Transverse colon (tissue), 4 donors: ENCODE measurements at places on chromosomes 4 and X. TPM values are rescaled to one million over a fixed set of nuclear protein-coding genes. Genes with fewer than 3 reads are reported as not detected.
A peak's percentile ranks its signal among the peaks of the same experiment; 100 is the strongest.

GRCh38 chr4:32847461-32847860 is 2127.3 kb downstream of the PCDH7 start:
- DNase-seq: no peak
- H3K27ac ChIP-seq: no peak overlapping the region
- H3K27me3 ChIP-seq: no peaks in the 10 kb centered on the region

- no peaks in the 10 kb centered on the region for H3K36me3 ChIP-seq
- DNase-seq: no peak
- peaks cover 44% of the 10 kb centered on the region for H3K27me3 ChIP-seq
- H3K4me3 ChIP-seq: no peak overlapping the region
- no peaks in the 10 kb centered on the region for H3K4me1 ChIP-seq
Observed at GRCh38 chr4:8849266-8850073, 22.2 kb downstream of the HMX1 start.

- DNase-seq: no peak
- H3K4me3 ChIP-seq: no peak overlapping the region
- H3K27me3 ChIP-seq: no peaks in the 10 kb centered on the region
- no peaks in the 10 kb centered on the region for H3K36me3 ChIP-seq
Observed at GRCh38 chr4:152363086-152363485, 172.8 kb downstream of the FBXW7 start.

DNA sequence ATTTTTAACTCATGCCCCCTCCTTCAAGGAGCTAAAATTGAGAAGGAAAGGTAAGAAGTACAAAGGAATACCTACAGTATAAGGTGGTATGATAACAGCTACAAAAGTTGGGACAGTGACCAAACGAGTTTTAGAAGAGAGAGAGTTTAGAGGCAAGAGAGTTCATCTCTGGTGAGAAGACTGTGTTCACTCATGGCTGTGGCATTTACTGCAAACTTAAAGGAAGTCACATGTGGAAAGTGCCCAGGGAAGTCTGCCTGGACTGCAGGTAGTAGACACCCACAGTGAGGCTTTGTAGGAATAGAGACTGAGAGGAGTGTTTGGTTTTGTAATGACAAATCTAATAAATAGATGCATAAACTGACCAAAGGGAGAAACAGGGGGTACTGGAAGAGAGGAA is 493.5 kb downstream of the IL15 start:
- no peak for DNase-seq
- H3K27ac ChIP-seq: peak overlapping the region; percentile 5
- no peaks in the 10 kb centered on the region for H3K36me3 ChIP-seq
- H3K4me3 ChIP-seq: no peak overlapping the region
- peaks cover 34% of the 10 kb centered on the region for H3K4me1 ChIP-seq

GRCh38 chr4:122827879-122828601 is 1.4 kb downstream of the FGF2 start:
- peaks cover 49% of the 10 kb centered on the region for H3K4me1 ChIP-seq
- no peaks in the 10 kb centered on the region for H3K36me3 ChIP-seq
- peak overlapping the region; percentile 45 for H3K4me3 ChIP-seq
- DNase-seq: peak; percentile 37
- H3K27me3 ChIP-seq: peaks cover 46% of the 10 kb centered on the region

Gene TCEAL6
- not detected for total RNA-seq

- DNase-seq: no peak
- H3K36me3 ChIP-seq: no peaks in the 10 kb centered on the region
- no peaks in the 10 kb centered on the region for H3K27me3 ChIP-seq
- no peaks in the 10 kb centered on the region for H3K4me1 ChIP-seq
- no peak overlapping the region for H3K27ac ChIP-seq
Observed at GRCh38 chr4:13168326-13168725, 315.8 kb downstream of the RAB28 start.

GRCh38 chrX:41932885-41933284 is 9.5 kb upstream of the CASK start:
- no peak overlapping the region for H3K27ac ChIP-seq
- H3K27me3 ChIP-seq: no peaks in the 10 kb centered on the region
- no peak overlapping the region for H3K4me3 ChIP-seq
- no peaks in the 10 kb centered on the region for H3K36me3 ChIP-seq

Gene MAGEA1
- total RNA-seq: not detected

GRCh38 chrX:86171366-86171765 is 23.1 kb downstream of the DACH2 start:
- no peak overlapping the region for H3K4me3 ChIP-seq
- no peak overlapping the region for H3K27ac ChIP-seq
- H3K27me3 ChIP-seq: no peaks in the 10 kb centered on the region
- H3K36me3 ChIP-seq: no peaks in the 10 kb centered on the region
- DNase-seq: no peak
- H3K4me1 ChIP-seq: no peaks in the 10 kb centered on the region

- no peak overlapping the region for H3K4me3 ChIP-seq
- no peaks in the 10 kb centered on the region for H3K27me3 ChIP-seq
- no peak for DNase-seq
- H3K27ac ChIP-seq: no peak overlapping the region
Observed at GRCh38 chr4:39942507-39942906, 35.2 kb downstream of the PDS5A start.

DNA sequence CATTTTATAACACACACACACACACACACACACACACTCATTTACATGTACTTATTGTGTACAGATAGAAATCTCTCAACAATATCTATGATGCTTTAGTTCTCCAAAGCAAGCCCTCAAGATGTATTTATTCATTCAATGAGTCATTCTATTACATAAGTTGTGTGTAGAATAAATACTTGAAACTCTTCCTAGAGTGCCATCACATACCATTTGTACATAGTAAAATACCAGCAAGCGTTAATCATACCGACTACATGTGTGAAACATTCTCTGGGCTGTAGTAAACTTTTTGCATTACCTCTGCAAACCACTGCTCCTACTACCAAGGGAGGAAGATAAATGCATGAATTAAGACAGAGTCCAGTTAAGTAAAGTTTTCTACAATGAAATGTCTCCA is 70.9 kb downstream of the EPHA5 start:
- DNase-seq: no peak
- H3K4me1 ChIP-seq: no peaks in the 10 kb centered on the region
- no peaks in the 10 kb centered on the region for H3K27me3 ChIP-seq
- H3K36me3 ChIP-seq: no peaks in the 10 kb centered on the region
- H3K27ac ChIP-seq: no peak overlapping the region

DNA sequence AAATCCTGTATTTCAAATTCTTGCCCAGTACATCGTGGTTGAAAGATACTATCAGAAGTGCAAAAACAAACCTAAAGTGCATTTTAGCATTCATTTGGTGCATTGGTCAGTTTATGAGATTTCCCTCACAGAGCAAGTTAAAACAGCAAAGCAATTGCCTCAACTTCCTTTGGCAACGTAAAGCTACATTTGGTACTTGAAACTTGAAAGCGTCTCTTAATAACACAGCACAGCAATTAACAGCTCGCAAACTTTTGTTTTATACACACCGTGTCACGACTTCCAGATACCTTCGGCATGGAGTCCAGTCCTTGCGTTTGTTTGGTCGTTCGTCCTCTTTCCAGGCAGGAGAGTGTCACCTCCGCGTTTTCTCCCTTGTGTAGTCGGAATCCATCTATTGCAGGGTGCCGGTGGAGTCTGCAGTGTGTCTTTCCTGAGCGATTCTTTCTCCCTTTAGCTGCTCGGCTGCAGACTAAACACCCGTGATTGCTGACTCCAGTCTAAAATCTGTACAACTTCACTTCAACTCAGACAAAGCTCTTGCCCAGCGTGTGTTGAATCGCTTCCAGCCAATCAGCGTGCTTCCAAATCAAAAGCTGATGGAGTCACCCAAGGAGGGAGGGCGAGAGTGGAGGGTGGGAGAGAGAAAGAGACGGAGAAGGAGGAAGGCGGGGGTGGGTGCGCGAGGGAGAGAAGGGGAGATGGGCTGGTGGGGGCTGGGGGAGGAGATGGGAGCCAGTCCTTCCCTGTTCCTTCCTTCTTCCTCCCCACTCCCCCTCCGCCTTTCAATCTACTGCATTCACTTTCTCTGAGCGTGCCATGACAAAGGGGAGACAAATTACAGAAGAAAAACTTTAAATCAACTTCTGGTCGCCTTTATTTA is at the start of gene PCDH18:
Gene PCDH18, minus strand, starts transcription at position 509 of the 883 bp plus-strand sequence. Its CDS starts 406 bp downstream, at position 103.
- no peaks in the 10 kb centered on the region for H3K4me1 ChIP-seq
- no peaks in the 10 kb centered on the region for H3K27me3 ChIP-seq
- DNase-seq: peak; percentile 74

GRCh38 chrX:40504801-40505605 is 75.8 kb upstream of the ATP6AP2 start:
- no peak overlapping the region for H3K27ac ChIP-seq
- H3K27me3 ChIP-seq: no peaks in the 10 kb centered on the region
- no peak overlapping the region for H3K4me3 ChIP-seq
- no peak for DNase-seq
- H3K36me3 ChIP-seq: no peaks in the 10 kb centered on the region
- no peaks in the 10 kb centered on the region for H3K4me1 ChIP-seq

DNA sequence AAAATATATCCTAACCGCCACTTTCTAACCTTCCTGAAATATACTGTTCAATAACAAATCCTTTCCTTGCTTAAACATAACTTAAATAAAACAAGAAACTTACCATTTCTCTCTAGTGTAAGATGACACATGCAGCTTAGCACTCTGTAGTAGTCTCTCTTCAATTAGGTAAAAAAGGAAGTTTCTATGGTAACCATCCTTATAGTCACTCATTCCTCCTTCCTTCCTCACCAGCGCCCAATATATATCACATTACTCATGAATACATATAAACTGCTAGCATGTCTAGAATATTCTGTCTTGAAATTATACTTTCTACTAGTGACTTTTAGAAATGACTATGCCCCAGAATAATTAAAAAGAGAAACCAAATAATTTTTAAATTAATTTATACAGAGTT is 112.2 kb downstream of the SNCA start:
- no peaks in the 10 kb centered on the region for H3K36me3 ChIP-seq
- no peak for DNase-seq
- no peaks in the 10 kb centered on the region for H3K4me1 ChIP-seq
- H3K4me3 ChIP-seq: no peak overlapping the region
- H3K27ac ChIP-seq: no peak overlapping the region

- no peak for DNase-seq
- H3K36me3 ChIP-seq: no peaks in the 10 kb centered on the region
- H3K27me3 ChIP-seq: no peaks in the 10 kb centered on the region
- H3K4me3 ChIP-seq: no peak overlapping the region
- peaks cover 19% of the 10 kb centered on the region for H3K4me1 ChIP-seq
Observed at GRCh38 chr4:140098455-140099160, 55.4 kb downstream of the MAML3 start.

Gene PAK3
- total RNA-seq: 0.80 TPM

DNA sequence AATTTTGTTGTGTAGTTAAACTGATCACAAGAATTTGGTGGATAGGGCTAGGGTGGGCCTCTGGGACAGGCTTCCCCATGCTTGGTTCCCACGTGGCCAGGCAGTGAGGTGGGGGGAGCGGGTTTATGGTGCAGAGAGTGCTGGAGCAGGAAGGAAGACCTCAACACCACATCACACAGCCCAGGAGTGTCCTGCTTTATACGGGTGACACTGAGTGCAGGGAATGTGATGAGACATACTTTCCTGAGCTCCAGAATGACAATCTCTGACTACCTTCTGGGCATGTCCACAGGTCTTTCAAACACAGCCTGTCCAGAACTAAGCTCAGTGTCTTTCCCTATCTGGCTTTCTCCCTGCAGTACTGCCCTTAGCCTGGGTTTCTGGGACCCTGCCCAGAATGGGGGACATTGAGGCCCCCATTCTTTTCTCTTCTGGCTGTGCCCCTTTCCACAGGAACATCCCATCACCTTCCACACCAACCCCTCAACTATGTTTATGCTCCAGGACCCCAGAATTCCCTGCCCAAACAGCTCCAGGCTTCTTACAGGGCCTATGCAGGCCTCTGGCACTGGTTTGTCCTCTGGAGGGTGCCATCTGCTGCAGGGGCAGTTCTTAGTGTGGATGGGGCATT is 36.5 kb upstream of the RASL11B start:
- DNase-seq: no peak
- peaks cover 11% of the 10 kb centered on the region for H3K4me1 ChIP-seq
- H3K4me3 ChIP-seq: no peak overlapping the region
- H3K36me3 ChIP-seq: no peaks in the 10 kb centered on the region

- H3K4me1 ChIP-seq: no peaks in the 10 kb centered on the region
- H3K4me3 ChIP-seq: no peak overlapping the region
- no peak for DNase-seq
- no peaks in the 10 kb centered on the region for H3K27me3 ChIP-seq
- no peaks in the 10 kb centered on the region for H3K36me3 ChIP-seq
Observed at GRCh38 chr4:72136429-72136828, 104.6 kb downstream of the NPFFR2 start.

GRCh38 chr4:173051716-173052115 is 116.9 kb upstream of the GALNT7 start:
- H3K27me3 ChIP-seq: no peaks in the 10 kb centered on the region
- no peak overlapping the region for H3K27ac ChIP-seq

GRCh38 chrX:10420134-10420533 is 200.3 kb downstream of the MID1 start:
- H3K4me1 ChIP-seq: no peaks in the 10 kb centered on the region
- no peaks in the 10 kb centered on the region for H3K27me3 ChIP-seq
- DNase-seq: no peak
- H3K27ac ChIP-seq: no peak overlapping the region
- no peaks in the 10 kb centered on the region for H3K36me3 ChIP-seq

GRCh38 chr4:164538097-164538496 is 215.8 kb upstream of the SMIM31 start:
- H3K4me3 ChIP-seq: no peak overlapping the region
- H3K27ac ChIP-seq: no peak overlapping the region
- DNase-seq: no peak
- no peaks in the 10 kb centered on the region for H3K36me3 ChIP-seq
- no peaks in the 10 kb centered on the region for H3K27me3 ChIP-seq

Gene F9
- total RNA-seq: not detected

Gene USP26
- total RNA-seq: not detected

DNA sequence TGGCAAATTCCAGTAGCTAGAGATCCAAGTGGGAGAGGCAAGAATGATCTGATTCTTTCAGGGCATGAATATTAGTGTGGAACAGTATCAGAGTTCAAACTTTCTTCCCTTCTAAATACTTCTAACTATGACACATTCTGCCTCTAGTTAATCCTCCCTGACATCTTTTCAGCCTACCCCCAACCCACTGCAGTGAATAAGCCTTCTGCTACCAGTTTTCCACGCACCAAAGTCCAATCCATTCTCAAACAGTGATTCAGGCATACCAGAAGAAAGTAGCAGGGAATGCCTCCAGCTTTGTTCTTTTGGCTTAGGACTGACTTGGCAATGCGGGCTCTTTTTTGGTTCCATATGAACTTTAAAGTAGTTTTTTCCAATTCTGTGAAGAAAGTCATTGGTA is 155.4 kb upstream of the FTHL17 start:
- no peak overlapping the region for H3K4me3 ChIP-seq
- no peaks in the 10 kb centered on the region for H3K4me1 ChIP-seq
- H3K27me3 ChIP-seq: no peaks in the 10 kb centered on the region
- H3K36me3 ChIP-seq: no peaks in the 10 kb centered on the region

DNA sequence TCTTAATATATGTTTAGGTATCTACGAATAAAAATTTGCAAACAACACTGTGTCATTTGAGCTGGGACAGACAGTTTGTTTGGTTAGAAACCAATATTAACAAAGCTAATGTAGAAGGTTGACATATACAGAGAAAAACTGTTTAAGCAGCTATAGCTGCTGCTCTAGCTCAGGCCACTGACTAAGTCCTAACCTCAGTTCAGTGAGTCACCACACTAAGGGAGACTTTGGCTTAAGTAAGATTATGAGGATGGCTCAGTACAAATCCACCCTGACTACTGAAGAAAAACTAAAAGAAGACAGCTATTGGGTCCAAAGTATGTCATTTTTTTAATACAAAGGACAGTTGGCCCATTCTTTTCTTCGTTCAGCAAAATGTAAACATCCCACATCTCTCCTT is 717.3 kb upstream of the ACTRT1 start:
- no peak overlapping the region for H3K27ac ChIP-seq
- no peaks in the 10 kb centered on the region for H3K27me3 ChIP-seq
- no peaks in the 10 kb centered on the region for H3K36me3 ChIP-seq
- no peak overlapping the region for H3K4me3 ChIP-seq

Gene ASB9
- 3.0 TPM for total RNA-seq
